ENCODE measurements at places on chromosomes 5 and 9.

GRCh38 chr9:131045300-131046092 lies 36.5 kb downstream of the LAMC3 start:
- DNase-seq: no peak

DNA sequence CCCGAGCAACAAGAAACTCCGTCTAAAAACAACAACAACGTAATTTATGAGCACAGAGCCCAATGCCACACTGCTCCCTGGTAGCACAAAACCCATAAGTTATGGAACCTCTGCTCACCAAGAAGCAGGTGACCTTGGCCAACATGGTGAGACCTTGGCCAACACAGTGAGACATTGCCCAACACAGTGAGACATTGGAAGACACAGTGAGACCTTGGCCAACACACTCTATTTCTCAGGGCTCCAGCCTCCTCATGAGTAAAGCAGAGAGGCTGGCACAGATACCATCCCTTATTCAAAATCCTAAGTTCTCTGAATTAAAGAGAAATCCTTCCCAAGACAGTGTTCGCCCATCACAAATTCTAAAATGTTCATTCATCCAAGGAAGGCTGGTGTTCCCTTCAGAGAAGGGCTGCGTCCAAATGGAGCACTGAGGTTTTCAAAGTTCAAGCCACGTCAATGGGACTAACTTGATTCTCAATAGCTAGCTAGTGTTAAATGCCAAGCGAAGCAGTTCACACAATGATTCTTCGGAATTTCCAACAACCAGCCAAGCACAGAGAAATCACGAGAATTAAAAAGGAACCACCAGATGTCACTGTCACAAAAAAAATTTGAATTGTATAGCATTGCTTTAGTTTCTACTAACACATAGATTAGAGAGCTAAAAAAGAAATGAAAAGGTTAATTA lies 29.5 kb downstream of the TTC39B start:
- DNase-seq: no peak

- no peak for DNase-seq
Measured at GRCh38 chr9:118896324-118897000, 472.8 kb downstream of the BRINP1 start.

DNA sequence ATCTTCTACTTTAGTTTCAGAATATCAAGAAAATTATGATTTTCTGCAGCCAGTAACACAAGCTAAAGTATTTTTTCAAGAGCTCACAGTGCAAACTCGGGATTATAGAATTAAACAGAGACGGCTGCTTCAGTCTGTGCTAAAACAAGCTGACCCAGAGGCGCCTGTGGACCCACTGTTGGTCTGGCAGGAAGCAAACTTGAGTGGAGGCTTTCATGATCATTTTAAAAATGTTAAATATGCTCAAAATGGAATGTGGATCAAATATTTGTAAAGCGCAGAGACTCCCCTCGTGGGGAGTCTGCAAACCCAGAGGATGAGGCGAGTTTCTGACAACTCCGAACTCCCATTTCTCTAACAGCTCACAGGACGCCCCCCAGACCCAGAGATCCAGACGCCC lies 13.0 kb downstream of the ROR2 start:
- DNase-seq: no peak

DNA sequence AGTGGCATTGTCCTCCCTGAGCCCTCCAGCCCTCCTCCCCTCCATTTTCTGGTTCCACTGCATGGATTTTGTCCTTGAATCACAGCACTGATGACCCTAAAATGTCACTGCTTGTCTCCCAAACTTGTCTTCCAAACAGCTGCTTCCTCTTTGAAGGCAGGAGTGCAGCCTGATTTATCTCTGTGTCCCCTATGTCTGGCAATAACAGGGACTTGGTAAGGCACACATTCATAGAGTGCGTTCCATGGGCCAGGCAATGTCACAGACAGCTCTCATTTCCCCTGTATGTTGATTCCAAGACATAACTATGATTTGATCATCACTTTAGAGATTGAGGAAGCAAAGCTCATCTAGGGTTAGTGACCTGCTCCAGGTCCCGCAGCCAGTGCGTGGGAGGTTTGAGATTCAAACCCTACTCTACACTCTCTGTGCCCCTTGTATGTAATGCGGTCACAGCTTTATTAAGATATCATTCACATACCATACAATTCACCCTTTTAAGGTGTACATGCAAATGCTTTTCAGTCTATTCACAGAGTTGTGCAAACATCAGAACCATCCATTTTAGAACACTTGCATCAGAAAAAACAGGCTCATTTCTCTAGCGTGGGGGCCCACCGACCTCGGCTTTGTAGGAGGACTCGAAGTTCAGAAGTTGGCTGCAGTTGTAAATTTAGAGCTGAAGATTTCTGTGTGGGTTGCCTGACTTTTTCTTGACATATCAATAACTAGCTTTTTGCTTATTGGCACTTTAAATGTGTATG lies 28.4 kb upstream of the BOD1 start:
- DNase-seq: no peak

- DNase-seq: no peak
Measured at GRCh38 chr9:33168941-33169544, 1.9 kb upstream of the B4GALT1 start.

GRCh38 chr5:94849821-94850736 lies 231.6 kb downstream of the SLF1 start:
- DNase-seq: peak; percentile 5

- peak; percentile 64 for DNase-seq
Measured at GRCh38 chr9:23582836-23583235, 243.2 kb downstream of the ELAVL2 start.

- DNase-seq: peak; percentile 79
Measured at GRCh38 chr9:135499326-135500070, 984 bp upstream of the MRPS2 start.

DNA sequence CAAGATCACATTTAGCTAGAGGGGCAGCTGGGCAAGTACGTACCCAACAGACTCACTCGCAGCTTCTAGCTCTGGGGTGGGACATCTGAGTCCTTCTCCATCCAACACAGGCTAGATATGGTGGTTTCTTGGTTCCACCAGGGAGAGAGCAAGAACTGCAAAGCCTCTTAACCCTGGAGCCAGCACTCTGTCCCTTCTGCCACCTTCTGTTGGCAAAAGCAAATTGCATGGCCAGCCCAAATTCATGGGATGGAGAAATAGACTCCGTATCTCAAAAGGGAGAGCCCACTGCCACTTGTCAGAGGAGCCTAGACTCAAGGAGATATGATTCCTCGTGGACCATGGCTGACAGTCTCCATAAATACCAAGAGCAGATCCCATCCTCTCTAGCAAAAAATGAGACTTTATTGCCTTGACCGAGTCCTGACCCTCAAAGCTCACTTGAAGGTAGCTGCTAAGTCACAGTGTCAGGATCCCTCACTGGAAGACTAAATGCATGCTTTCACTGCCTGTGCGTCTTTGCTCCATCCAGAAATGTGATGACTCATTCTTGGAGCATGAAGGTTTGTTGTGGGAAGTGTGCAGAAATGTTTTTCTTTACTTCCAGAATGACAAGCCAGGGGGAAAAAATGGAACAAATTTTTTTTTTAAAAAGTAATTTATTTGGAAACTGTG lies 28.8 kb upstream of the ROR2 start:
- peak; percentile 51 for DNase-seq

DNA sequence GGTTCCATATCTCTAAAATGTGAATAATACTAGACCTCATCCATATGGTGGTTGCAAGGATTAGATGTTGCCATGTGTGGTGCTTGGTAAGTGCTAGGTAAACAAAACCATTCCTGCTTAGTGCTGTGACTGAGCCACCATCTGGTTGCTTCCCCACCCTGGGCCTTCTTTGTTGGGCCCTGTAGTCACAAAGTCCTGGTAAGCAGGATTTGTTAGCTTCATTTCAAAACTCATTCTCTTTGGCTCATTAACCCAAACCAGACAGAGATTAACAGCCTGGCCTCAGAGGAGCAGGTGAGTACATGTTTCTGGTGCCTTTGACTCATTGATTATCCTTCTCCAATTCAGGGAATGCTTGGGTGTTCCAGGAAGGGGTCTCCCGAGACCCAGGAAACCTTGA lies 240.2 kb downstream of the ARHGAP26 start:
- DNase-seq: no peak

DNA sequence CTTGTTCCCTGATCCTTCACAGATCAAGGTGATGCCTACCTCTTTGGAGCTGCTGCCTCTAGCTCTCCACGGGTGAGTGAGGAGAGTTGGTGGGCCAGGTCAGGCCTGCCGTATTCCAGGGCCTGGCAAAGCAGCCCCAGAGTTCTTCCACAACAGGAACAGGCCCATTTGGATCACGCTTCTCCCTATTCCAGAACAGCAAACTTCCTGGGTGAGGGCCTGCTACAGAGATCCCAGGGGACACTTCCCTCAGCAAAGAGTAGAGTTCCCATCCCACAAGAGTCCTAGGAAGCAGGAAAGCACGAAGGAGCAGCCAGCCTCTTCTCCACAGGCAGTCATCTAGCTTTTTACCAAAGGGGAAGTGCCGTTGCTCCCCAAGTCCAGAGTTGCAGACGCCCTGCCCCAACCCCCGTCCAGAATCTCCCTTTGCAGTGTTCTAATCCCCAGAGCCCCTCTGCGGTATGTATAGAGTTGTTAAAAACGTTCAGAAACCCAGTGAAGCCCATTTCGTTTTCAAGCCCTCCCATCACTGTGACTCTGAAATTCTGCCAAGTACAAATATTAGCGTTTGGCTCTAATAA lies 9.3 kb upstream of the DNAJB5 start:
- no peak for DNase-seq

DNA sequence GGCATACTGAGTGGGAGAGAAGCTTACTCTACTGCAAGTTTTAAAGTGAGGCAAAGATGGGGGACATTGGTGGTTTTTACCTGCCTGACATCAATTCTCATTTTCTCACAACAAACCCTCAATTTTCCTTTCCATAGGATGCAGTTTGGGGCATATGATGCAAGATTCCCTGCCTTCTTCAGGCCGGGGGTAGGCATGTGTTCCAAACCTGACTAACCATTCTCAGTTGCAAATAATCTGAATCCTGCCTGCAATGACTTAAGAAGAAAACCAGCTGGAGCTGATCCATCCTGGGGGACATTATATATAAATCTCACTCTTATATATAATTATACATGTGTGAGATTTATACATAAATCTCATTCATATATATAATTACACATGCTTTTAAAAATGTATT lies 223.6 kb upstream of the EFNA5 start:
- DNase-seq: no peak

- DNase-seq: no peak
Measured at GRCh38 chr5:5792106-5792505, 369.6 kb downstream of the ICE1 start.

- no peak for DNase-seq
Measured at GRCh38 chr5:169260896-169261569, 39.9 kb downstream of the SLIT3 start.

DNA sequence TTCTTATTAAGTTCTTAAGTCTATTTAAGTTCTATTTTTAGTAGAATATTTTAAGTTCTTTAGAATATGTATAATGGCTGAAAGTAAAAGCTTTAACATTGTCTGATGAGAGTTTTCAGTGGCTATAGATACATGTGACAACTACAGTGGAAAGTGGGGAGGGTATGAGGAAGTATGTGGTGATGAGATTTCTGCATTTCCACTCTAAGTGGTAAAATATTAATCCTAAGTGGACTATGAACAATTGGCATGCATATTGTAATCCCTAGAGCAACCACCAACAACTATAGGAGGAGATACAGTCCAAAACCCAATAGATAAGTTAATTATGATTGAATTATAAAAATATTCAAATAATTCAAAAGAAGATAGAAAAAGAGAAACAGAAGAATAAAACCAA lies 183.6 kb downstream of the GADD45G start:
- no peak for DNase-seq

DNA sequence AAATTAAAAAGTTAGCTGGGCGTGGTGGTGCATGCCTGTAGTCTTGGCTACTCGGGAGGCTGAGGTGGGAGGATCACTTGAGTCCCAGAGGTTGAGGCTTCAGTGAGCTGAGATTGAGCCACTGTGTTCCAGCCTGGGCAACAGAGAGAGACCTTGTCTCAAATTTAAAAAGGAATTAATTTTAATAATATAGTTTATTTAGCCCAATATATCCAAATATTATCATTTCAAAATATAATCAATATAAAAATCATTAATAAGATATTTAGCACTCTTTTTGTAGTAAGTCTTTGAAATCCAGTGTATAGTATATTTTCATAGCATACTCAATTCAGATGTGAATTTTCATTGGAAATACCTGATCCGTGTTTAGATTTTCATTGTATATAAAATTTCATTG lies 43.2 kb upstream of the ORM1 start:
- no peak for DNase-seq

- DNase-seq: no peak
Measured at GRCh38 chr5:123530728-123531127, 18.8 kb downstream of the CSNK1G3 start.

DNA sequence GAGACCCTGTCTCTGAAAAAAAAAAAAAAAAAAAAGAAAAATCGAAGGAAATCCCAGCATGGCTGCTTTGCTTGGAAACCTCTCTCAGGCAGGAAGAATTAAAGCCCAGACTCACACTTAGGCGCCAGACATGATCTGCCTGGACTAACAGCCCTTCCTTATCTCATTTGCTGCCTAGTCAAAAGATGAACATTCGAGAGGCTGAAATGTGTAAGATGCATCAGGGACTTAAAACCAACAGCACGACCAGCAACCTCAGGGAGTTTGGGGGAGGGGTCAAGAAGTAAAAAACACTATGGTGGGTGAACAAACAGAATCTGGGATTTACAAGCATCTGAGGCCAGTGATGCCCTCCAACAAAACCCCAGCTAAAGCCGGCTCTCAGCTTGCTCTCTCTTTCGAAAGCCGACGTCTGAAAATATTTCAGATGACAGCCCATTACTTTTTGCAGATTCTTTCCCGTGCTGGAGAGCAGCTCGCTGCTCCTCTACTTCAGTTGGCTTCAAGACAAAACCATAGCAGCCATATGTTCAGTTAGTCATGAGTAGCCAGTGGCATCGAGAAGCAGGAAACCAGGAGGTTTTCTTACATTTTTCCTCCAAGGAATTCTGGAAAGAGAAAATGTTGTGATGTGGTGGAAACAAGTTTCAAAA lies 249.9 kb downstream of the MARCHF11 start:
- no peak for DNase-seq

DNA sequence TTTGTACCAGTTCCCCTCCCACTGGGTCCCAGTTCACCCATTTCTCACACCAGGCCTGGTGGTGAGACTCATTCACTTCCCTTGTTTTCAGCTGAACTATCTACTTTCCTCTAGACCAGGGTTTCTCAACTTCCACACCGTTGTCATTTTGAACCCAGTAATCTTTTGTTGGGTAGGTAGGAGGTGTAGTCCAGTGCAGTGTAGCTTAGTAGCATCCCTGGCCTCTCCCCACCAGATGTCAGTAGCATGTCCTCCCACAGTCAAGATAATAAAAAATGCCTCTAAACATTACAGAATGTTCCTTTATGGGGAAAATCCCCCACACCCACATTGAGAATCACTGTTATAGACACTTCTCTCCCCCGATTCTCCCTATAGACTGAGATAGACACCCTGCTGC lies 299.1 kb downstream of the EPB41L4A start:
- no peak for DNase-seq

- DNase-seq: no peak
Measured at GRCh38 chr9:13444245-13445102, 165.0 kb upstream of the MPDZ start.

GRCh38 chr5:94700592-94700991 lies 82.1 kb downstream of the SLF1 start:
- DNase-seq: no peak
